GM12878 (cell line): ENCODE measurements at places on chromosomes 2 and 18. TPM values are rescaled to one million over a fixed set of nuclear protein-coding genes. Genes with fewer than 3 reads are reported as not detected.

NMUR1 gene
- 0.08 TPM in 1 of 2 replicates, not detected in the other for total RNA-seq

TNP1 gene
- total RNA-seq = not detected in 2 replicates

GRCh38 chr2:242015108-242016065 lies 145.9 kb downstream of the RTP5 start:
- no peak for DNase-seq
- H3K36me3 ChIP-seq = no peaks in the 10 kb centered on the region
- H3K27ac ChIP-seq = no peak overlapping the region
- H3K4me3 ChIP-seq = no peak overlapping the region
- H3K4me1 ChIP-seq = no peaks in the 10 kb centered on the region
- H3K27me3 ChIP-seq = no peaks in the 10 kb centered on the region; the same call in 1 of the 2 replicates

GRCh38 chr2:108593547-108594098 lies 59.4 kb downstream of the LIMS1 start:
- H3K27me3 ChIP-seq = no peaks in the 10 kb centered on the region
- no peak for DNase-seq
- no peak overlapping the region for H3K4me3 ChIP-seq
- no peaks in the 10 kb centered on the region for H3K36me3 ChIP-seq

GRCh38 chr2:172680436-172681068 lies 55.1 kb upstream of the RAPGEF4 start:
- H3K4me3 ChIP-seq = no peak overlapping the region
- no peaks in the 10 kb centered on the region for H3K27me3 ChIP-seq
- no peaks in the 10 kb centered on the region for H3K36me3 ChIP-seq
- H3K27ac ChIP-seq = no peak overlapping the region

- no peaks in the 10 kb centered on the region for H3K27me3 ChIP-seq
- no peak overlapping the region for H3K27ac ChIP-seq
- H3K4me3 ChIP-seq = no peak overlapping the region
- no peaks in the 10 kb centered on the region for H3K4me1 ChIP-seq
- no peak for DNase-seq
Measured at GRCh38 chr2:215264374-215264773, 47.5 kb upstream of the ATIC start.

STK11IP gene
- 21.3 and 24.0 TPM in 2 replicates for total RNA-seq

TPRKB gene
- total RNA-seq = 23.6 and 28.1 TPM in 2 replicates

TET3 gene
- total RNA-seq = 23.8 and 25.9 TPM in 2 replicates

GRCh38 chr2:98604547-98604946 lies 3.8 kb downstream of the COA5 start:
- no peak overlapping the region for H3K4me3 ChIP-seq
- H3K36me3 ChIP-seq = no peaks in the 10 kb centered on the region
- H3K4me1 ChIP-seq = 0 out of 2 replicates have a peak, but pooled peaks cover 5% of the 10 kb centered on the region
- H3K27ac ChIP-seq = no peak overlapping the region

DNA sequence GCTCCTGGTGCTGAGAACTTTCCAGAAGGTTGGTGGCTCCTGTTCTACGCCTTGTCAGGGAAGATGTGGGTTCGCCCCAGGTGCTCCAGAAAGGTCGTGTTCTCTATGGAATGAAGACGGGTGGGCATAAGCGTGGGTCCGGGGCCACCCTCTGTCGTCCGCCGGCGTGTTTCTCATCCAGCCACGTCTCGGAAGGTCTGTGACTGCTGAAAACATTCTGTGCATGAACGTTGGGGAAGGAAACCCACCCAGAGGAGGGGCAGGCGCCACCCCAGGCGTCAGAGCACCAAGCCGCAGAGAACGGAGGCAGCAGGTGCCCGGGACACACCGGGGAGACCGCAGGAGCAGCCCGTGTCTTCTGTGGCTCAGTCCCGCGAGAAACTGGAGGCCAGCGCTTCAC lies 118.2 kb downstream of the RTP5 start:
- H3K27ac ChIP-seq = no peak overlapping the region
- H3K36me3 ChIP-seq = no peaks in the 10 kb centered on the region
- no peaks in the 10 kb centered on the region for H3K27me3 ChIP-seq
- DNase-seq = no peak

NEU2 gene
- not detected in 2 replicates for total RNA-seq

- no peaks in the 10 kb centered on the region for H3K4me1 ChIP-seq
- no peak overlapping the region for H3K27ac ChIP-seq
- H3K36me3 ChIP-seq = no peaks in the 10 kb centered on the region
- no peak overlapping the region for H3K4me3 ChIP-seq
- no peaks in the 10 kb centered on the region for H3K27me3 ChIP-seq
Measured at GRCh38 chr18:39660141-39660540, 2094.5 kb upstream of the CELF4 start.

- H3K4me3 ChIP-seq = no peak overlapping the region
- no peaks in the 10 kb centered on the region for H3K36me3 ChIP-seq
- no peak overlapping the region for H3K27ac ChIP-seq
- H3K4me1 ChIP-seq = no peaks in the 10 kb centered on the region
- no peak for DNase-seq
- H3K27me3 ChIP-seq = peaks cover 28% of the 10 kb centered on the region
Measured at GRCh38 chr18:57433934-57434535, 1.1 kb upstream of the ONECUT2 start.

- no peak overlapping the region for H3K27ac ChIP-seq
- H3K4me3 ChIP-seq = no peak overlapping the region
- no peak for DNase-seq
- no peaks in the 10 kb centered on the region for H3K4me1 ChIP-seq
- no peaks in the 10 kb centered on the region for H3K27me3 ChIP-seq
Measured at GRCh38 chr18:60019463-60019840, 119.7 kb downstream of the PMAIP1 start.

DNA sequence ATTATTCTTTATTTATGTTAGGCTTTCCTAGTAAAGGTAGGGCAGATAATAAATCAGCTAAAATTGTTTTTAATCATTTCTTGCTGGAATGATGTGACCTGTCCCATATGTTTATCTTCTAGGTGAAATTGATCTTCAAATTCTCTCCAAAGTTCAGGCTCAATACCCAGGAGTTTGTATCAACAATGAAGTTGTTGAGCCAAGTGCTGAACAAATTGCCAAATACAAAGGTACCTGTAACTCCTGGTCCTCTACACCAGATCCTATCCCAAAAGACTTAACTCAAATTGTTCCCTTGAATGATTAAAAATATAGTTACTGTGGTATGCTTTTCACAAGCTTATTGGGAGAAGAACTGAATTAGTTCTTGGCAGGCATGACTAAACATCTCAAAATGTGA lies 36.5 kb downstream of the HNMT start:
- H3K36me3 ChIP-seq = no peaks in the 10 kb centered on the region
- no peak overlapping the region for H3K27ac ChIP-seq
- DNase-seq = no peak
- no peaks in the 10 kb centered on the region for H3K27me3 ChIP-seq
- no peak overlapping the region for H3K4me3 ChIP-seq

NTSR2 gene
- total RNA-seq = not detected in 2 replicates

- DNase-seq = no peak
- H3K4me3 ChIP-seq = no peak overlapping the region
- H3K27me3 ChIP-seq = no peaks in the 10 kb centered on the region
- H3K27ac ChIP-seq = no peak overlapping the region
- H3K36me3 ChIP-seq = no peaks in the 10 kb centered on the region
Measured at GRCh38 chr18:43587538-43588153, 310.4 kb upstream of the SYT4 start.

KCNIP3 gene
- total RNA-seq = not detected in 2 replicates

ASB18 gene
- not detected in 2 replicates for total RNA-seq

FAM161A gene
- total RNA-seq = 6.9 and 7.0 TPM in 2 replicates

- no peaks in the 10 kb centered on the region for H3K27me3 ChIP-seq
- H3K4me1 ChIP-seq = peaks cover 5% of the 10 kb centered on the region; the same call in 1 of the 2 replicates
- H3K36me3 ChIP-seq = no peaks in the 10 kb centered on the region
- H3K4me3 ChIP-seq = no peak overlapping the region
- no peak for DNase-seq
Measured at GRCh38 chr2:217061916-217062505, 202.1 kb upstream of the TNP1 start.

GRCh38 chr2:140990416-140990815 lies 1140.4 kb downstream of the LRP1B start:
- H3K4me1 ChIP-seq = no peaks in the 10 kb centered on the region
- no peak overlapping the region for H3K27ac ChIP-seq
- H3K27me3 ChIP-seq = no peaks in the 10 kb centered on the region
- no peaks in the 10 kb centered on the region for H3K36me3 ChIP-seq
- H3K4me3 ChIP-seq = no peak overlapping the region

- H3K36me3 ChIP-seq = no peaks in the 10 kb centered on the region
- H3K4me1 ChIP-seq = no peaks in the 10 kb centered on the region
- H3K27ac ChIP-seq = no peak overlapping the region
- H3K27me3 ChIP-seq = no peaks in the 10 kb centered on the region
- peak; percentile 21 for DNase-seq
- no peak overlapping the region for H3K4me3 ChIP-seq
Measured at GRCh38 chr2:191479680-191480023, 198.3 kb upstream of the NABP1 start.

GRCh38 chr2:32271063-32271462 lies 6.4 kb upstream of the NLRC4 start:
- H3K27ac ChIP-seq = no peak overlapping the region
- no peak for DNase-seq
- H3K4me3 ChIP-seq = no peak overlapping the region

POU3F3 gene
- total RNA-seq = not detected in 2 replicates

DYSF gene
- 0.03 and 0.05 TPM in 2 replicates for total RNA-seq

REEP1 gene
- 0.11 TPM in 1 of 2 replicates, not detected in the other for total RNA-seq

DNA sequence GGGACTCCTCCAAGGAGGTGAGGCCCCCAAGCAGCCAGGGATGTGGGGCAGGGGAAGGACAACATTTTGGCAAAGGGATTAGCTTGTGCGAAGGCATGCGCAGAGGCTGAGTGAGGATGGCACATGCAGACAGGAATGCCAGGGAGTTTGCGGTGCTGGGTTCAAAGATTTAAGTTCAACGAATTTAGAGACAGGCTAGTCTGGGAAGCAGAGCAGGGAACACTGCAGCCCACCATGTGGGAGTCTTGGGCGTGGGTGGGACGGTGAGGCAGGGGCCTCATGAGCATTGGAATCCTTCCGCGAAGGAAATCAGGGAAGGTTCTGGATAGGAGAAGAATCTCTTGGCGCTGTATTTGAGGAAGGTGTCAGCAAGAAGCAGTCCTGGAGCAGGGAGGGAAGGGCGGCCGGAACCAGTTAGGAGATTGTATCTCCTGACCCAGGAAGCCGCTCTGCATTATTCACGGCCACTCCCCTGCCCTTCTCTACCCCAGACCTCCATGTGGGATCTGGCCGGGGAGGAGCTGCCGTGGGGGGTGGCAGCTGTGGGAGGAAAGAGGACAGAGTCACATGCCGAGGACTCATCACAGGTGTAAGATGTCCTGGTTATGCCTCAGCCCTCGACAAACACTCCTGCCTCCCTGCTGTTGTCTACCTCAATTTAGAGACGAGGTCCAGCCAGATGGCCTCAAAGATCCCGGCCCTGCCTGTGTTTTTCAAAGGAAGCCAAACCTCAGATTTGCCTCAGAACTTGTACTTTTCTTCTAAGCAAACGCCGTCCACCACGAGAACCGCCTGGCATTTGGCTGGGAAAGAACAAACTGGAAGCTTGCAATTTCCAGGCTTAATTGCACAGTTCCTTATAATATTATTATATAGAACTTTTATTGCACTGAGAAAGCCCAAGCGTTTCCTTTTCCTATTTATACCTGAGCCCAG lies 123.7 kb upstream of the SMAD2 start:
- H3K36me3 ChIP-seq = no peaks in the 10 kb centered on the region
- H3K27ac ChIP-seq = no peak overlapping the region
- H3K4me3 ChIP-seq = no peak overlapping the region
- no peak for DNase-seq

DNA sequence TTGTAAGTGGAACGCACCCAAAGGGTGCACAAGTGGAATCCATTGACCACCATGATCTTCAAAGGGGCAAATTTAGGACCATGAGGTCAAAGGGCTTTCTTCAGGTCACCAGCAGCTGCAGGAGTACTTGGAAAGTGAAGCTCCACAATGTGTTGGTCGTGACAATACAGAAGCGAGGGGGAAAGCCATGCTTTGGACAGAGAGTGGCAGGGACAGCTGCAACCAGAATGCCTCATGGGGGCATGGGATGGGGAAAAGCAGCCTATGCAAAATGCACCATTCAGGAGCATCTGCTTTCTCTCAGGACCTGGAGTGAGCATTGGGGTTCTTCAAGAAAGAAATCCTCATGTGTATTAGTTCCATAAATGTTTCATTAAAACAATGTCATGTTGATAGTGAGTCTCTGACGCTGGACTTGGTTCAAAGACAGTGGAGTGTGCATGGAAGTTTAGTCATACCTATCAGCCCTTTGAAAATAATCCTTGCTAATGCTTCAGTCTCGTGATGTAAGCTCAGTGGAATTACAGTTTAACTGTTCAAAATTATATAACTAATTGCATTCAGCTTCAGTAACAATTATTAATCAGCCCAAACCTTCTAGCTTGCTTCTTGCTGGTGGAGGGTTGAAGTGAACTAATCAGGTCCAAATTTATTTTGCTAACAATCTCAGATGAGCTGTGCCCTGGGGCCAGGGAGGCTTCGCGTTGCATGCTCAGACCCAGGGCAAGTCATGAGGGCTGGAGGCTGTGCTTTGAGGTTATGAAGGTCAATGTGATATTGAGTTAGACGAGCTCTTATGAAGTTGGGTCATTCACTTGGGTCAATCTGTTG lies 41.6 kb downstream of the ACKR3 start:
- H3K27ac ChIP-seq = no peak overlapping the region
- H3K4me1 ChIP-seq = no peaks in the 10 kb centered on the region
- no peak overlapping the region for H3K4me3 ChIP-seq
- no peak for DNase-seq

DNA sequence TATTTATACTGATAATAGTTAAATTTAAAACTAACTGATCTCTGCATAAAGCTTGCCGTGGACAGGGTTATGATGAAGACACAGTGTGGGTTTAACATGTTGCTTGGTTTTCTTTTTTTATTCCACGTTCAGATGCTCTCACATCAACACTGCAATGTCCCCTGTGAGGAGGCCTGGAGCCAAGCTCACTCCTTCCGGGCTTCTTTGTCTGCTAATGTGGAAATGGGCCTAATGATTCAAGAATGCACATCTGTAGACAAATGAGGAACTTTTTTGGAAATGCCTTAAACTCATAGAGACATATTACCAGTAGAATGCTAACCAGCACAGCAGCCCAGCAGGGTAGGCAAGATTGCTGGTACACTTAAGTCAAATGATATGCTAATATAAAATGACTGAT lies 208.0 kb downstream of the GALR1 start:
- no peaks in the 10 kb centered on the region for H3K27me3 ChIP-seq
- H3K27ac ChIP-seq = no peak overlapping the region
- DNase-seq = no peak

DNA sequence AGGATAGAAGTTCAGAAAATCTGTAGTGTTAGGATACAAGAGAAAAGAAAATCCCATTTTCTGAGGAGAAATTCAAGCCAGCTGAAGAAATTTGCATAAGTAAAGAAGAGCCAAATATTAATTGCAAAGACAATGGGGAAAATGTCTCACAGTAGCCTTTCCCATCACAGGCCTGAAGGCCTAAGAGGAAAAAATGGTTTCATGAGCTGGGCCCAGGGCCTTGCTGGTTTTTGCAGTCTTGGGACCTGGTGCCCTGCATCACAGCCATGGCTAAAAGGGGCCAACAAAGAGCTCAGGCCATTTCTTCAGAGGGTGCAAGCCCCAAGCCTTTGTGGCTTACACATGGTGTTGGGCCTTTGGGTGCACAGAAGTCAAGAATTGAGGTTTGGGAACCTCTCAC lies 413.6 kb upstream of the CYRIA start:
- no peak overlapping the region for H3K27ac ChIP-seq
- DNase-seq = no peak
- H3K36me3 ChIP-seq = no peaks in the 10 kb centered on the region
- H3K4me1 ChIP-seq = no peaks in the 10 kb centered on the region

MTCL1 gene
- total RNA-seq = 0.29 and 0.36 TPM in 2 replicates
